ENCODE measurements at places on chromosomes 2 and 18. TPM values are rescaled to one million over a fixed set of nuclear protein-coding genes. Genes with fewer than 3 reads are reported as not detected.
A peak's percentile ranks its signal among the peaks of the same experiment; 100 is the strongest.

DNA sequence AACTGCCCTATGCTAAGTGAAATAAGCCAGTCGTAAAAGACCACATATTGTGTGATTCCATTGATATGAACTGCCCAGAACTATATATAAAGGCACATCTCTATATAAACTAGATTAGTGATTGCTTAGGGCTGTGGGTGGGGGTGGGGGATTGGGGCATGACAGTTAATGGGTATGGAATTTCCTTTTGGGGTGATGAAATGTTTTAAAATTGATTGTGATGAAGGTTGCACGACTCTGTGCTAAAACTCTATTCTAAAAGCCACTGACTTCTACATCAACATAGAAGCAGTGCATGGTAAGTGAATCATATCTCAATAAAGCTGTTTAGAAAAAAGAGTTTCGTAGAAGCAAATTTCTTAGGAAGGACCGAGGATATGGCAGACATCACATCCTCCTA lies 53.0 kb downstream of the CDCA7 start:
- no peaks in the 10 kb centered on the region for H3K36me3 ChIP-seq
- no peak for DNase-seq
- peaks cover 19% of the 10 kb centered on the region for H3K27me3 ChIP-seq
- no peak overlapping the region for H3K27ac ChIP-seq
- peaks cover 2% of the 10 kb centered on the region for H3K4me1 ChIP-seq
- H3K4me3 ChIP-seq, result no peak overlapping the region

DNA sequence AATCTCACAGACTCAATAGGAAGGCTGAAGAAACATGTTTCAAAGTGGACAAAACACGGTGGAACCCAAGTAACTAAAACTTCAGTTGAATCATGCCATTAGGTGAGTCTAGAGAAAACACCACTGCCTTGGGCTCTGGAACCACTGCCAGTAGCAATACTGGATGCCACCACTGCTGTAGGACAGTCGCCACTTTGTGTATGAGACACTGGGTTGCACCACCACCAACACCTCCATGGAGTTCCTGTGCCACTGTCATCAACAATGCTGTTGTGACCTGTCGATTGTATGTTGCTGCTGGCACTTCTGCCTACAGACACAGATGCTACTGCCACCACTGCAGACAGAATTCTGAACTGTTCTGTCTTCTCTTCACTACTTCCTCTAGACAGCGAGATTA lies 686.7 kb downstream of the METTL4 start:
- no peak overlapping the region for H3K27ac ChIP-seq
- no peaks in the 10 kb centered on the region for H3K4me1 ChIP-seq
- no peak for DNase-seq
- H3K4me3 ChIP-seq, result no peak overlapping the region
- H3K36me3 ChIP-seq, result no peaks in the 10 kb centered on the region
- H3K27me3 ChIP-seq, result no peaks in the 10 kb centered on the region

Gene C2orf15
- total RNA-seq, result 1.1 TPM

Gene COL4A4
- 0.23 TPM for total RNA-seq

Gene STPG4
- not detected for total RNA-seq

DNA sequence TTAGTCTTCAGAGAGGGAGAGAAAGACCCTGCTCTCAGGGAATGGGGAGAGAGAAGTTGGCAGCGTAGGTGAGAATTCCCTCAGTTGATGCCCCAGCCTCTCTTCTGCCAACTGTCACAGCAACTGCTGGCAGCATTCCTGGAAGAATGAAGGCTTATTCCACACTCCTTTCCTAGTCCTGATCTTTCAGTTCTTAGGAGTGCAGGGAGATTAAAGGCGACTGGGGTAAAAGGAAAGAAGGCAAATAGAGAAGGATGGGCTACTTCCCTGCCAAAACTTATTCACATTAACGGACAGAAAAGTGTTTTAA lies 65.9 kb upstream of the ACAA2 start:
- no peaks in the 10 kb centered on the region for H3K4me1 ChIP-seq
- no peaks in the 10 kb centered on the region for H3K36me3 ChIP-seq
- no peak overlapping the region for H3K27ac ChIP-seq
- no peaks in the 10 kb centered on the region for H3K27me3 ChIP-seq

GRCh38 chr2:158618891-158619490 lies 162.2 kb downstream of the PKP4 start:
- no peak overlapping the region for H3K4me3 ChIP-seq
- peaks cover 27% of the 10 kb centered on the region for H3K36me3 ChIP-seq
- H3K27ac ChIP-seq, result no peak overlapping the region
- peaks cover 4% of the 10 kb centered on the region for H3K4me1 ChIP-seq

DNA sequence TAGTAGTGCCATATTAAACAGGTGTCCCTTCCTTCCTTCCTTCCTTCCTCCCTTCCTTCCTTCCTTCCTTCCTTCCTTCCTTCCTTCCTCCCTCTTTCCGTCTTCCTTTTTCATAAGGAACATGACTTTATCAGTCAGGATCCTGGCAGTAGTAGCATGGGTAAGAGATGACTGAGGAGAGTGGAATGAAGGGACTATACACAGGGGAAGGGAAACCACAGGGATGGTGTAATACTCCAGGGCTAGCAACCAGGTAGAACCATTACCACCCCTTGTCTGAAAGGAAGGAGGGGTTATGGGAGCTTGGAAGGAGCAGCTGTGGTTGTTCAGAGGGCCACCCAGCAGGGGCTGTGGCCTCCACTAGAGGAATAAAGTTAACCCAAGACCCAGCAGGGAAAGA lies 23.2 kb upstream of the KDM3A start:
- H3K4me3 ChIP-seq, result no peak overlapping the region
- H3K27me3 ChIP-seq, result peaks cover 6% of the 10 kb centered on the region
- no peak for DNase-seq
- no peaks in the 10 kb centered on the region for H3K36me3 ChIP-seq

DNA sequence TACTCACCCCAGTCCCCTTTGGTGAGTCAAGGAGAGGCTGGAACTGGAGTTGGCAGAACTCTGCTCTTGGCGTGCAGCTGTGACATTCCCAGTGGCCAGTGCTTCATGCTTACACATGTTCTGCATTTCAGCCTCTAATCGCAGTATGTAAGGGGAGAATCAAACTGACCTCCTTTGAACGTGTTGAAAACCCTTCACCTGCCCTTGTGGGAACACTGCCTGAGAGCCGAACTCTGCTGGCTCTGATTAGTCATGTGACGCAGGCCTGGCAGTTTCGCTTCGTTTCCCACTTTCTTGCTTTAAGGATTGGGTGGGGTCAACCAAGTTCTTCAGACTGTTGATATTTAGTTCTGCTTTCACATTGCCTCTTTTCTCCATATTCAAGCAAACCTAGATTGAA lies 173.8 kb upstream of the BCL2L11 start:
- peaks cover 5% of the 10 kb centered on the region for H3K4me1 ChIP-seq
- H3K4me3 ChIP-seq, result no peak overlapping the region
- H3K36me3 ChIP-seq, result no peaks in the 10 kb centered on the region
- no peak for DNase-seq

Gene TMEM198
- 1.9 TPM for total RNA-seq

DNA sequence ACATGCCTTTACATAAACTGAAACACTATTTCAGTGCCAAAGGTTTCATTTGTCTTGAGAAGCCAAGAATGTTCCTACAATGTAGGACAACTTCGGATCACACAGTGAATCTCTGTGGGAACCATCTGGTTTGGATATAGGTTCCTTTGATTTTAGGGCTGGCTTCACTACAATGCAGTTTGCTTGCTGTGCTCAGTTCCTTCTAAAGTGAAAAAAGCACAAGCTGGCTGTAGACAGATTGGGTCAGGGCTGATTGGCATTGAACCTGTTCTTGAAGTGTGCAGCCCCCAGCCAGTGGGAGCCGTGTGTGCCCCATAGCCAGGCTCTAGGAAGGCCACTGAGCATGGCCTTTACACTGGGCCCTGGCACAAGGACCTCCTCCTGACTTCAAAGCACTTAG lies 167.9 kb upstream of the HNRNPA3 start:
- H3K27me3 ChIP-seq, result peaks cover 6% of the 10 kb centered on the region
- H3K4me3 ChIP-seq, result no peak overlapping the region
- H3K4me1 ChIP-seq, result no peaks in the 10 kb centered on the region
- H3K36me3 ChIP-seq, result no peaks in the 10 kb centered on the region
- no peak for DNase-seq

Gene CPS1
- total RNA-seq, result 4.2 TPM

- H3K36me3 ChIP-seq, result no peaks in the 10 kb centered on the region
- peaks cover 25% of the 10 kb centered on the region for H3K4me1 ChIP-seq
- no peaks in the 10 kb centered on the region for H3K27me3 ChIP-seq
These were observed 907 bp upstream of the SUCLG1 start for GRCh38 chr2:84459944-84460429.

DNA sequence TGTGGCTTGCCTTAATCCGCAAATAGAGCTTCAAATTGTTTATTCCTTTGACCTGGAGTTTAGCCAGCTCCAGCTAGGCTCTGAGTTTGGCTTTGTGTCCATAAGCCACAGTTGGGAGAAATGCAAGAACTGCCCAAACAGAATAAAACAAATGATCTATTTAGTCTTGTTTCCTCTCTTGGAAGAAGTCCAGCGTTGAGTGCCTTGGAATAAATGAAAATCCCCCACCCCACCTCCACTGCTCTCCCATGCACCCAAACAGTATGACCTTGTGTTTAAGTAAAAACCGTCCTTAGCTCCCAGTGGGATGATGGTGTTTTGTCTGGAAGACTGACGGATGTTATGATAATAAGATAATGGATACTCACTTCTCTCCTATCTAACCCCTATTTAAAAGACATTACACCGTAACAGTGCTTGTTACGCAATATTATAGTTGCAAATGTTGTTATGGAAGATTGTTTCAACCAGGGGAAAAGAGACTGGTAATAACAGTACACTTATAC lies 3.2 kb upstream of the SERPINE2 start:
- no peak overlapping the region for H3K4me3 ChIP-seq
- H3K27ac ChIP-seq, result no peak overlapping the region
- no peaks in the 10 kb centered on the region for H3K36me3 ChIP-seq
- H3K27me3 ChIP-seq, result peaks cover 28% of the 10 kb centered on the region
- H3K4me1 ChIP-seq, result peaks cover 21% of the 10 kb centered on the region

Gene DNAJC5G
- total RNA-seq, result not detected

DNA sequence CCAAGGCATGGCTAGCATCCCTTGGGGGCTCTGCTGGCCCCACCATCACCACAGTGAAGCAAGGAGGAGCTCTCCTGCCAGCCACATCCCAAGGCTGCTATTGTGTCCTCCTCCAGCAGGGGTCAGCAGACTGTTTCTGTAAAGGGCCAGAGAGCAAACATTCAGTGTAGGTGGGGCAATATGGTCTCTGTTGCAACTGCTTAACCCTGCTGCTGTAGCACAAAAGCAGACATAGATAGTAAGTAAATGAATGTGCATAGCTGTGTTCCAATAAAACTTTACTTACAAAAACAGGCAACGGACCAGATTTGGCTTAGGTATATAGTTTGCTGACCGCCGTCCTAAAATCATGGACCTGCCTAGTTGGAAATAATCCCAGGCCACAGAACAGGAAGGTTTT lies 36.4 kb upstream of the ZBTB7C start:
- H3K4me3 ChIP-seq, result no peak overlapping the region
- DNase-seq, result peak; percentile 87

Gene MTERF4
- 30.0 TPM for total RNA-seq

DNA sequence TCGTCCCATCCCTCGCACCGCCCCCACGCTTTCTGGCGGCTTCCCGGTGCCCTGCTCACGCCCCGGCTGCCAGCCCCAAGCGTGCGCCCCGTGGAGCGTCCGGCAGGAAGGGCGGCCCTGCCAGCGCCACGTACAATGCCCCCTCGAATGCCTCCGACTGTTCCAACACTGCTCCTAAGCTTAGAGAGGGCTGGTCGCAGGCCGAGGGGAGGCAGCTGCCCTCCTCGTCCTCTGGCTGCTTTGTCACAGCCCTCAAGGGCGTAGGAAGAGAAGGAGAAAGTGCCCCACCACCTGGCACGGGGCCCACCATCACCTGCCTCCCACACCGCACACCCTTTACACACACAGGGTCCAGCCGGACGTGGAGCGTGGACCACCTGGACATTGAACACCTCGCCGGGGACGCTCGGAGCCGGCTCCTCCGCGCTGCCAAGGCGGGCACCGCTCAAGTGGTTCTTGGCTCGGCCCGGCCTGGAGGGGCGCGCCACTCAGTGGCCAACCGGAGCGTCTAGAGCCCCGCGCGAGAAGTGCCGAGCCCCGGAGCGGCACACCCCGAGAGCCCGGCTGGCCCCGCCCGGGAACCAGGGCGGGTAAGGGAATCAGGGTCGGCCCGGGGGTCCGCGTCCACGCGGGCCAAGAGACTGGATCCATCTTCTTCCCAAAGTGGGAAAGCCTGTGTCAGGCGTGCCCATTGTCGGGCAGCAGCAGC lies 830 bp downstream of the DNER start:
- peaks cover 78% of the 10 kb centered on the region for H3K27me3 ChIP-seq
- peaks cover 29% of the 10 kb centered on the region for H3K4me1 ChIP-seq
- H3K27ac ChIP-seq, result peak overlapping the region; percentile 10
- no peak for DNase-seq

Gene TMEM37
- total RNA-seq, result 10.0 TPM

Gene MGAT4A
- total RNA-seq, result 13.2 TPM

Gene EPHA4
- total RNA-seq, result 65.9 TPM

DNA sequence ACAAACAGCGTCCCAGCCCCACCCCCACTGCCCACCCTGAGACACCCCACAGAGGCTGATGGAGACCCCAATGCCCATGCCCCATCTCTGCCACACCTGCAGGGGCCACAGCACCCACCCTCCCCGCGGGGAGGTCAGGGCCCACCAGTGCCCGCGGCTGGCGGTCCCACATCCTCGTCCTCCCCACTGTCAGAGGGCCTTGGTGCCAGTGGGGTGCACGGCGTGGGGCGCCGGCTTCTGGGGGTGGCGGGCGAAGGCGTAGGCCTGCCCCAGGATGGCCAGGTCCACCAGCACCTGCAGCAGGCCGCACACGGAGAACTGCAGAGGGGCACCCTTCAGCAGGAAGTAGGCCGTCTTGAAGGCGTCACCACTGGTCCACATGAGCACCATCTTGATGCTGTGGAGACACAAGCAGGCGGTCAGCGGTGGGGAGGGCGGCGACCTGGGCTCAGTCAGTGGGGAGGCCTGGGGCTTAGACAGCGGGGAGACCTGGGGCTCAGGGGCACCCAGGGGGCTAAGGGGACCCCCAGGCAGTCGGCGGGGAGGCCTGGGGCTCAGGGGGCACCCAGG lies 47.6 kb downstream of the SLC66A2 start:
- H3K4me1 ChIP-seq, result peaks cover 13% of the 10 kb centered on the region
- no peak overlapping the region for H3K4me3 ChIP-seq
- peaks cover 40% of the 10 kb centered on the region for H3K36me3 ChIP-seq
- no peak overlapping the region for H3K27ac ChIP-seq

DNA sequence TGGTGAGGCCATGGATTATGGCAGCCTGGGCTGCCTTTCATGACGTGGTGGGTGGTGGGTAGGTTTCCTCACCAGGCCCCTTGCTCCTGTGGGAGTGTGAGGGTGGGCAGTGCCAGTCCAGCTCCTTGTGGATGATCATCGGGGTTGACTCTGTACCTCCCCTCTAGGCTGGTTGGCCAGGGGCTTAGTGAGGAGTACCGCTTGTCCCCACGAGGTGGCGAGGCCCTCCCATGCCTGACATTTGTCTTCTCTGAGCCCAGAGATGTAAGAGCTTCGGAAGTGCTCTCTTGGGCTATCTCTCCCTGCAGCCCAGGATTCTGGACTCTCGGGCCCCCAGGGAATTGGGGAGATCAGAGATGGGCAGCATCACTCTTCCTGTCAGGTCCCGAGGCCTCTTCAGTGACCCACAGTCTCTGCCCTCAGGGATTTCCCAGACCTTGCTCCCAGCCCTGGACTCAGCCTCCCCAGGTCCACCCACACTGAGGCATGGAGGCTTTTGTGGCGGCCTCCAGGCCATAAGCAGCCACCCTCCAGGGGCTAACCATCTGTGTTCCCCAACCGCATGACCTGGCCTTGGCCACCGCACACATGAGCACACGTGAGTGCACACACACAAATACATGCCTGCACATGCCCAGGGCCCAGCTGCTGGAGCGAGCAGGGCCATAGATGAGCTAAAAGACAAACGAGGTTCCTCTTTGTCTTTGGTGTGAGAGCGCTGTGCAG lies 6.5 kb downstream of the SPR start:
- H3K36me3 ChIP-seq, result peaks cover 11% of the 10 kb centered on the region
- H3K27ac ChIP-seq, result no peak overlapping the region

All from suprapubic skin (tissue), 4 donors.